ENCODE measurements at places on chromosomes 5 and 9.

- no peak for DNase-seq
Observed at GRCh38 chr5:79865579-79865978, 125.5 kb downstream of the MTX3 start.

GRCh38 chr9:127005770-127006314 is 91.3 kb downstream of the RALGPS1 start:
- no peak for DNase-seq

DNA sequence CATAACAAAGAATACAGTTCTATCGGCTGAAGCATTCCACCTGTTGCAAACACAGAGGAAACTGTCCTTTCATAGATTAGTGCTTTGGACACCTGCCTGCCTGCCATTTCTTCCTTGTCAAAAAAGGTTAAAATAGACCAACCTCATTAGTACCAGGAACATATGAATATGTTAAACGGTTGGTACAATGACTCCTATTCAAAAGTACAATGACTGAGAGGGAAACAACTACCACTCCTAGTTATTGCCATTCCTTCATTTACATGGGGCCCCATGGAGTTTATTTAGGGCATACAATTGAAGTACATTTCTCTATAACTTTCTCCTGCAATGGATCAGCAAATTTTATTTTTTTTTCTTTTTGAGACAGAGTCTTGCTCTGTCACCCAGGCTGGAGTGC is 77.4 kb upstream of the PIP5K1B start:
- DNase-seq, result no peak

DNA sequence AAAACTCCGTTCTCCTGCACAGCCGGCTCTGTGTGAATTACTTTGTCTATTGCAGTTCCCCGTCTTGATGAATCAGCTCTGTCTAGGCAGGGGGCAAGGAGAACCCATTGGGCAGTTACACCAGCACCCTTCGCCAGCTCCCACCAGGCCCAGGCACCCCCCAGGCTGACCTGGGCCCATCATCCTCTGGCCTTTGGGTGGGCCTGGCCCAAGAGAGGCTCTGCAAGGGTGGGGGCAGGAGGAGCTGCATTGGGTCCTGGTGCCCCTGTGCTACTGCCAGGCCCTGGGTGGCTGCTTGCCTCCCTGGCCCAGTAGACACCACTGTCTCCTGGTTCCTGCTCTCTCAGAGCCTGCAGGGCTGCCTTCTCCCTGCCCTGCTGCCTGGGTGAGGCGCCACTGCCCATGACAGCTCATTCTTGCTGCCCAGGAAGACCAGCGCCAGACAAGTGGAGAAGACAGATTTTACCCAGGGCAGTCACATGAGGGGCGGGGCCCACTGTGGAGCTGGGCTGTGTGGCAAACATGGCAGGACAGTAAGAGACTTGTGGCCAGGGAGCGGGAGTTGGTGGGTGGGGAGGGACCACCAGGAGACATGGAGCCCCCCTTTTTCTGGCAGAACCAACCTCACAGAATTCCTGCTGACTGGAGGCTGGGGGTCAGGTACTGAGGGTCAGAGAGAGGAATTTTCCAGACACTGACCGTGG is 67.2 kb downstream of the MRPL36 start:
- DNase-seq, result no peak

DNA sequence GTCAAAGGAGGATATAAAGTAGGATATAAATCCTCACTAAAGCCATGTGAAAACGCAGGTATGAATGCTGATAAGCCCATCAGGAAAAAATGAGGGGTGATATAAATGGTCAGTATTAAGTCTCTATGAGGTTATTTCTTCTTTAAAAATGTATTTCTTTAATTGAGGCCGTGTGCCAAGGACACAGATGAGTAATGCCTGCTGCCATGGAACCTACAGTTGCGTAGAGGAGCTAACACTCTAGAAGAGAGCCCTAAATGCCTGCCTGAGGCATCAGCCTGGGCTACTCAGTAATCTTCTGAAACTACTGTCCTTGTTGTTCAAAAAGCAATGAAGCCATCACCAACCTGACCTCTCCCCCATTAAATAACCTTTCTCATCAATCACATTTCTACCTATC is 84.9 kb downstream of the KLHL3 start:
- DNase-seq, result no peak

DNA sequence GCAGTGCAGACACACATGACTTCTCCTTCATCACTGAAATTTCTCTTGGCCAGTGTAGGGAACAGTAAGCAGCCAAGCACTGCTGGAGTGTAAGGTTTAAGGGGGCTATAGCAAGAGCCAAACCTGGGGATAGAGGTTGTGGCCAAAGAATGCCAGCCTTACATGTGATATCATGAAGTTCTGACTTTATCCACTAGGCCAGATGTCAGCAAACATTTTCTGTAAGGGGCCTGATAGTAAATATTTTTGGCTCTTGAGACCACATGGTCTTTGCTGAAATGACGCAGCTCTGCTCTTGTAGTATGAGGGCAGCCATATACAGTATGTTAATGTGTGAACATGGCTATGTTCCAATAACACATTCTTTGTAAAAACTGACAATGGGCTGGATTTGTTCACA is 29.7 kb upstream of the FYB1 start:
- no peak for DNase-seq

DNA sequence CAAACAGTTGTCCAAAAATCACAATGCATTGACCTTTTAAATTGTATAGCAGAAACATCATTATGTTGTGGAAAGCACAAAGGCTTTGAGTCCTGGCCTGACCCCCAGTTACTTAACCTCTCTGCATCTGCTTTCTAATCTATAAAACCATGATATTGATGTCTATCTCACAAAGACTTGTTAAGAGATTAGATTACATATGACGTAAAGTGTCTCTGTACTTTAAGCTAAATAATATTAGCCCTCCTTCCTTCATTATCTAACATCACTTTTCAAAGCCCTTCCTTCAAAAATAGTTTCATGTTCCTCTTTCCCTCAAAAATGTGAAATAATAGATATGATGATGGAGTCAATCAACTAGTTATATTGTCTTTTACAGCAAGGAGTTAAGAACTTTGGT is 3.4 kb downstream of the ADAMTS6 start:
- no peak for DNase-seq

- no peak for DNase-seq
Observed at GRCh38 chr5:80348171-80348570, 28.4 kb downstream of the SPZ1 start.

DNA sequence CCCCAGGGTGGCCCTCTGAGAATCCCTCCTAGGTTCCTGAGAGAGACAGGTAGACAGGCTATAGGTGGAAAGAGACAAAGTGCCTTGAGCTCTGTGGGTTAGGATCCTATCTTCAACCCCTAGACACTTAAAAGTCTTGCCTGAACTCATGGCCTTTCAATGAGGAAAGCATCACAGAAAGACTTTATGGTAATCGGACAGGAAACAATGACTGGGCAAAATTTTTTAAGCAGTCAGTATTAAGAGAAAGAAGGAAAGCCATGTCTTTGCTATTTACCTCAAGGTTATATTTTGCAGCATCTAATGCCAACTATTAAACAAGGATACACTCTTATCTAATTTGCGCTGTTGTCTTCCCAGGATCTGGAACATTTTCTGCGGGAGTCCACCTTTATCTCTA is 93.2 kb downstream of the PCSK1 start:
- no peak for DNase-seq

- DNase-seq, result no peak
Observed at GRCh38 chr5:675111-675870, 17.9 kb downstream of the TPPP start.

- no peak for DNase-seq
Observed at GRCh38 chr5:180208038-180208434, 975 bp downstream of the RASGEF1C start.

DNA sequence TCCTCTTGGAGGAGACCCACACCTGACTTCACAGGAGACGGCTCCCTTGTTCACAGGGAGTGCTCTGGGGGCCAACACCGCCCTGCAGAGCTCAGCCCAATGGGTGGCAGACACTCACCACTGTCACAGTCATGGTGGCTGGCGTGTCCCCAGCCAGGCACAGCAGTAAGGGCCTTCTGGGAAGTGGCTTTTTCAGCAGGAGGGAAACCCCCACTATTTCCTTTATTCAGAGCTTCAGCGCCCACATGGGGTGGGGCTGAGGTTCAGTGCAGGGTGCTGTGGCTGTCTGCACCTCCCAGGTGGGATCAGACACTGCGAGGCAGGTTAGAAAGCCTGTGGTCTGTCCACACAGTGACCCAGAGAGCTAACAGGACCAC is 3.6 kb upstream of the SNAPC4 start:
- DNase-seq, result no peak

GRCh38 chr5:43007246-43007910 is 32.7 kb downstream of the ANXA2R start:
- DNase-seq, result peak; percentile 83

DNA sequence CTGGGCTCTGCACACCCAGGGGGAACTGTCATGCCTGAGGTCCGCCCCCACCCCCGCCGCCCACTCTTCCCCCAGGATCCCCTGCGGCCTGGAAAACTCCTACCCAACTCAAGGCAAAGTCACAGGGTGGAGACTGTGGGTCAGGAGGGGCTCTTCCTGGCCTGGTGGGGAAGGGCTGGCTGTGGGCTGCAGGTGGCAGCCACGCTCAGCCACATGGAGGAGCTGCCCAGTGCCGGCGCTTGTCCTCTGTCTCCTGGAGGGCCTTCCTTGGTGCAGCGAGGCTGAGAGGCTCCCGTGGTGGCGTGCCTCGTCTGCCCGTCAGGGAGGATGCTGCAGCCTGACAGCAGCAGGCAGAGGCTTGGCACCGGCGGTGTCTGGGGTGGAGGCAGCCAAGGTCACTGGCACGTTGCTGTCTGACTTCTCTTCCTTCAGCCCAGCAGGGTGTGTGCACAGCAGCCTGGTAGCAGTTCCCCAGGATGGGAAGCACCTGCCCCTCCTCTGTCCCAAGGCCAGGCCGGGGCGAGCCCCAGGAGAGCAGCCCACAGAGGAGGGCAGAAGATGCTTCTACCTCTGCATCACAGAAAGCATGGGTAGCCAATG is 78.1 kb downstream of the ADAMTS2 start:
- DNase-seq, result no peak

- peak; percentile 69 for DNase-seq
Observed at GRCh38 chr5:21071421-21071820, 1083.4 kb upstream of the CDH18 start.

DNA sequence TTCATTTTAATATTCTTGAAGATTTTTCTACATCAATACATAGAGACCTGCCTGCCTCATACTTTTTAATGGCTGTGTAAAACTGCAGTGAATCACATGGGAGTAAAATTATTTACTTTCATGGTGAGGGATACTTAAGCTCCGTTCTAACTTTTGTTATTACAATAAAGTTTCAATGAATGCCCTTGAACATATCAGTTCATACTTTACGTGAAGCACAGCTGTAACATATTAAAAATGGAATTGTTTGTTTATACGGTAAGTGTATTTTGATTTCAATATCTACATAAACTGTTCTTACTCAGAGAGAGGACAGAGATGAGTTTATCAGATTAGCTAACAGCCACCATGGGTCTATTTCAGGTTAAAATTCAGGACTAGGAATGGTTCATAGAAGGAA is 155.1 kb downstream of the NR3C1 start:
- no peak for DNase-seq

- DNase-seq, result no peak
Observed at GRCh38 chr5:61461926-61462325, 129.9 kb downstream of the ZSWIM6 start.

DNA sequence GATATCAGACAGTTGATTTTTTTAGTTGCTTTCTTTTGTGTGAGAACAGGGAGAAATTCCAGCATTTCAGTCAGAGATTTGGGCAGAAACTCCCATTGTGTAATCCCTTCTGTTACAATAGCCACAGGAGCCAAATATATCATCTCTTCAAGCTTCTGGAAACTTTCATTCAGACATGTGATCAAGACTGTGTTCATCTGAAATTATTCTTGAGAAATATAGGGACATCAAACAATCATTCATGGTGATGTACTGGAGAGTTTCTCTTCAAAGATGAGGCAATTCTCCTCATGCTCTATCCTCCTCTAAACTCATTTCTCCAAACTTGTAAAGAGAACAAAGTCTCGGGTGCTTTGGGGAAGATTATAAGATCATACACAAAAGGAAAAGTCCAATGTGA is 35.2 kb upstream of the CSNK1G3 start:
- DNase-seq, result no peak

GRCh38 chr5:146762830-146763229 is 115.7 kb downstream of the PPP2R2B start:
- no peak for DNase-seq

GRCh38 chr5:125412561-125413495 is 666.4 kb upstream of the ZNF608 start:
- DNase-seq, result peak; percentile 26

DNA sequence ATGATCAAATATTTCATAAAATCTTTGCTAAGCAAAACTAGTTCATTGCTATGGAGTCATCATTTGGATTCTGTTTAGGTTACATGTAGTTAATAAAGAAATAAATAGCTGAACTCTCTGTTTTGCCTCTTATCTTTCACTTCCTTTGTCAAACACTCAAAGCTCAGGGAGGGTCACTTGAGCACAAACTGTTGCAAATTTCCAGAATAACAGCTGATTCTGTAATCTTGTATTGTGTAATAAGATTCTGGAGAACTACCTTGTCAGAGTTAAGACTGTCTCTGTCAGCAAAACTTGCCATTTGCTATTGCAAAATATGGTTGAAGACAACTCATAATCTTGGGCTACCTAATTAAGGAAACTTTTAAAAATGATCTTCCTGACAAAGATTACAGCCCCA is 182.0 kb upstream of the MOCS2 start:
- no peak for DNase-seq

DNA sequence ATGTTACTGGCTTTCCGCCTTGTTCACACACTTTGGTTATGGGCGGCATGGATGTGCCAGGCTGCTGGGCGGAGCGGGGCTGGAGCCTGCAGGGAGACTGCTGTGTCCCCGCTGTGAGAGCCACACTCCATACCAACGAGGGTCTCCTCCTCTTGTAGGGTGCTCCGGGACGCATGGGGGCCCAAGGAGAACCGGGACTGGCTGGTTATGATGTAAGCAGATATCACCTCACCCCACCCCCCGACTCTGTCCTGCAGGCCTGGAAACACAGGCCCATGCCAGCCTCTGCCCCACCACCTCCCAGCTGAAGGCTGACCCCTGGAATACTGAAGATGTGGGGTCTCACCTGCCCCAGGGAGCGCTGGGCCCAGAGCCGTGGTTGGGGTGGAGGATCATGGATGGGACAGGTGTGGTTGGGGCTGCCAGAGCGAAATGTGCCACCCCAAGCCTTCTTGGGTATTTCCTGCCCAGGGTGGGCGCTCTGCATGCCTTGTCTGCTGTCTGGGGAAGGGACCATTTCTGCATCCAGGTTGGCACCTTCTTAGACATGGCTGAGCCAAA is 39.3 kb upstream of the ORM1 start:
- no peak for DNase-seq

DNA sequence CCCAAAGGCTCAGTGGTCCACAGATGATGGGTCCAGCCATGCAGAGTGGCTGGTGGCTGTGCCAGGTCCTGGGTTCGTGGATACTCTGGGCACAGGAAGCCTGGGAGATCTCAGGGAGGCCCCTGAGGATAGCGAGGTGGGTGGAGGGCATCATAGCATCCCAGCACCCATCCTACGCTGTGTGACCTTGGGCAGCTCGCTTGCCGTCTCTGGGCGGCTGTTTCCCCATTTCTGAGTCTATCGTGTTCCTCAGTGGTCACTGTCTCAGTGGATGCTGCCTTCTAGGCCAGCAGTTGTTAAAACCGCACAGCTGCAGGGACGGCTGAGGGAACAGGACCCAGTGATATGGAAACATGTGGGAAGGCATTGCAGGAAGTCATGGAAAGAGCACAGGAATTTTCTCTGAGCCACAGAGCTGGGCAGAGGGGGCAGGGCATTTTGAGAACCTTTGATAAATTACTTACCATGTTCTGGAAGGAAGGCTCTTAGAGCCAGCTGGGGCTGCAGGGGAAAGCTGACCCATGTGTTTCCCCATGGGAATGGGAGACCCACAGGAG is 86.4 kb upstream of the COL5A1 start:
- no peak for DNase-seq

- DNase-seq, result no peak
Observed at GRCh38 chr5:160455600-160455999, 33.9 kb downstream of the PTTG1 start.
